ENCODE measurements at places on chromosomes 4 and X.

- DNase-seq = no peak
These were observed 487.3 kb upstream of the EPHA5 start for GRCh38 chr4:66157594-66157993.

GRCh38 chrX:118212817-118213183 is 96.2 kb upstream of the KLHL13 start:
- DNase-seq = no peak

DNA sequence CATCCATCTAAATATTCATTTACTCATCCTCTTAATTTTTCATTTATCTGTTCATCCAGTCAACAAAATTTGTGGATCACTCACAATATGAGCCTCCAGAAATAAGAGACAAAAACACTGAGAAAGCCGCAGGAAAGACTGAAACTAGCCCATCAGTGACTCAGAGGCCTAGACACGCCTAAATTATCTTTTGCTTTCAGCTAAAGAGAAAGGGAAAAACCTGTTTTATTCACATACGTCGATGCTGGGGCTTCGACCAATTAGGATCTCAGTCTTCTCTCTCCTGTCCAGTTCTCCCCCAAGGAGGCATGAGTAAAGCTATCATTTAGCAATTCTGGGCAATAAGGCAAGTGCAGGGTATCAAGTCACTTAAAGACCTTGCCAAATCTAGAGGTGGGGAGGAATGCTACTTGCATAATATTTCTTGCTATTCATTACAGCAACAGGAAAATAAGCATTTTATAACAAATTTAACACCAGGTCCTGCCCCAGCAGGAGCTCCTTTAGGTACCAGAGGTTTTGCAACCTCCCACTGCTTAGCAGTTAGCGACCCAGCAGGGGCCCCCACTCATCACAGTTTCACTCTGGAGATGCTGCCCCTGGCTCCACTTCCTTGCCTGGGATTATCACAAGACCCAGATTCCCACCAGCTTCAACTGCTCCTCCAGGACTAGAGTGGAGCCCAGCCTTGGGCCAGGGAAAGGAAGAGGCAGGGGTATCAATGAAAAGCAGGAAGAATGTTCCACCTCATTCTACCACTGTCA is 30.1 kb upstream of the TMEM154 start:
- no peak for DNase-seq

DNA sequence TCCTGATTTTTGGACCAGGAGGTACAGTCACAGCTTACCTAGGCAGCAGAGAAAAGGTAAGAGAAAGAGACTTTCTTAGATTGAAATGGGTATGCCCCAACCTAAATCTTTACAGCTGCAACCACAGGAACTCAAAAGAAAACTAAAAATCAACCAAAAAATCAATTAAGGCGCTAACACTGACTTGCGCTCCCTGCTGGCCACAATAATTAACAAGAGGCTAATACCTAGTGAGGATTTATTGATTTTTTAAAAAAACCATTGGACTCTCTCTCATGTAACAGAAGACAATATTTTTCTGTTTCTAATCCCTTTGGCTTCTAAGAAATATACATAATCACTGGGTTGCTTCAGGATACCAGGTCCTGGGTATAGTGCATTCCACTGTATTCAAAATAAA is 153.9 kb upstream of the TENM3 start:
- no peak for DNase-seq

DNA sequence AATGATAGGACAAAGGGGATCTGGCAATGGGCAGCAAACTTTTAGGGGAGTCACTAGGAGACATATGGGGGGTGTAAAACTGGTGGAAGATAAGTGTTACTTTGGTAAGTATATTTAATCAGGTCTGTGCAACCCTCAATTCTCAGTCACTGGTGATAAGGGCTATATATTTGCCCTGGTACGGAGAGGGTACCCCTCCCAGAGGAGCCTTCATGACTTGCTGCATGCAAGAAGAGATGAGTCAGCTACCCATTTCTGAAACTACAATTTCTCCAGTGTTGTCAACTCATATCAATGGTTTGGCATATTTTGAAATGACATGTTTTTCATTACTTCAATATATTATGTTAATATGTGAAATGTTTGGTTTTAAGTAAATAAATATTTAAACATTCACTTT is 14.3 kb downstream of the SMARCAD1 start:
- DNase-seq = no peak

DNA sequence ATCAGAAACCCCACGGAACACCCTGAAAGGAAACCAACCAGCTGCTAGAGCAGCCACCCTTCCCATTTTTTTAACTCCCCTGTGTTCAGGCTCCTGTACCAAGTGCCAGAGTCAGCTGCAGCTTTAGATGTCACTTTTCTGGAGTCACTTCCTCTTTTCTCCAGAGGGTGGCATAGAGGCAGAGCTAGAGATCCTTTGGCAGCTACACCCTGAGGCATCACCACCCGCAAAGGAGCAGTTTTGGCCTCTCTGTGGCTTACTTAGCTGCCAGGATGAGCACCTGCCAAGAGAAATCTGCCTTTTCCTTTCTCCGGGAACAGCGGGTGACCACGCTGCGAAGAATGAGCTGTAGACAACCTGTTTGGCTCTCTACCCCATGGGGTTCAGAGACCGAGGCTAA is 58.0 kb upstream of the CHRDL1 start:
- DNase-seq = no peak

DNA sequence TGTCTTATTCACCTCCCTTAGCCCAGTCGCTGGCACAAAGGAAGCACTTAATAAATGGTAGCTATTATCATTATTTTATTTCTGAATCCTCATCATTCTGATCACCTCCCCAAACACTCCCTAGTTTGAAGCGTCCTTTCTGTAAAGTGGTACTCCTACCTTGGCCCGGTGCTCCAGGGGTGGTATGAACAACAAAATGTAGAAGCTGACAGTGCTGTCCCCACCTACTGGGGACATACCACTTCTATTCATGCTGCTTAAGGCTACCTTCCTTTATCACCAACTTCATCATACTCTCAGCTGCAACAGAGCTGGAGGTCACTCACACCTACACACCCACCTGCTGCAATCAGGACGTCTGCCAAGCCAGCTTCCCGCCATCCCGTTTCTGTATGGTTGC is 40.8 kb upstream of the APLN start:
- no peak for DNase-seq

DNA sequence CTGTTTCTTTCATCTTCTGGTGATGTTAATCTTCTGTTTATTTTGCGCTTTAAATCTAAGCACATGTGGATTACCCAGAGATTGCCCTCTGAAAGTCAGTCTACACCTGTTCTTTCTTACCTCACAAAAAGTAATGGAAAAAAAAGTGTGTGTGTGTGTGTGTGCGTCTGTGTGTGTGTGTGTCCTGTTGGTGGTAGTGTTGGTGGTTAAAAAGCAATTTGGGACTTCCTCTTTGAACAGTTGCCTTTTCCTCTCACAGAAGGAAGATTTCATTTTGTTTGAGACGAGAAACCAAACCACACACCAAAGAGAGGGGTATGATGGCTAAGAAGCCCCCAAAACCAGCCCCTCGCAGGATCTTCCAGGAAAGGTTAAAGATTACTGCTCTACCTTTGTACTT is at the start of gene STAP1:
STAP1 (plus strand) TSS at position 235 of the 400 bp plus-strand sequence; CDS start at position 318, 83 bp downstream.
- DNase-seq = no peak

DNA sequence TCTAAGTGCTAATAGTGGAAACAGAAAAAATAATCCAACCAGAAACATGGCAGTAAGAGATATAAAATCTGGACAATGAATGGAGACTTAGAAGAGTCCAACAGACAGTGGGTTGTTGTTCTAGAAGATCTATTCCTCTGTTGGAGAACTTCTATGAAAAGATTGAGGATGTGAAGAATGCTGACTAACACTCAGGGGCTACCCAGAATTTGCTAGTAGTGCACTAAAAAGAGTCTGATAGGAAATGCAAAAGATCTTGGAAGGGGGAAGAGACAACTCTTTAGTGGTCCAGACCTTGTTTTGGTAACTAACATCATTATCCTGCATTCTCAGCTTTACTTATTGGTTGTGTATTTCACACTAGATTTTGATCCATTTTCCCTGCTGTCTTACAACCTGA is 77.9 kb downstream of the SMARCA1 start:
- no peak for DNase-seq

- no peak for DNase-seq
These were observed 30.5 kb upstream of the NSG1 start for GRCh38 chr4:4356106-4357041.

- DNase-seq = no peak
These were observed 348.3 kb downstream of the ARHGAP24 start for GRCh38 chr4:85823295-85823694.

- no peak for DNase-seq
These were observed 141.7 kb downstream of the GPAT3 start for GRCh38 chr4:83677656-83678055.

DNA sequence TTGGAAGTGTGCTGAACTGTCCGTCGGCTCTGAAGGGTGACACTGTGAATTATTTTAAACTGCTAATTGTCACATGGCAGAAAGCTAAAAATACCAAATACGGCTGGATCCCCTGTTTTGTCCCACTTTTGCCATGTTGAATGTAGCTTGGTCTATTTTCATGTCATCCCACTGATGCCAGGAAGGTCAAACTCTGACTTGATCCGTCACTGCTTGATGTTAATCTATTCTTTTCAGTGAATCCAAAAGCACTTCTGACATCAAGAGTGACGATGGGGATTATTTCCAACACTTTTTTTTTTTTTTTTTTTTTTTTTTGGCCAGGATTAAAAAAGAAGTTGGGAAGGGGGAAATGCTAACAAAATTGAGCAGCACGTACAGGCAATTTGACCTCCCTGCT is 734.6 kb upstream of the TENM3 start:
- DNase-seq = no peak

DNA sequence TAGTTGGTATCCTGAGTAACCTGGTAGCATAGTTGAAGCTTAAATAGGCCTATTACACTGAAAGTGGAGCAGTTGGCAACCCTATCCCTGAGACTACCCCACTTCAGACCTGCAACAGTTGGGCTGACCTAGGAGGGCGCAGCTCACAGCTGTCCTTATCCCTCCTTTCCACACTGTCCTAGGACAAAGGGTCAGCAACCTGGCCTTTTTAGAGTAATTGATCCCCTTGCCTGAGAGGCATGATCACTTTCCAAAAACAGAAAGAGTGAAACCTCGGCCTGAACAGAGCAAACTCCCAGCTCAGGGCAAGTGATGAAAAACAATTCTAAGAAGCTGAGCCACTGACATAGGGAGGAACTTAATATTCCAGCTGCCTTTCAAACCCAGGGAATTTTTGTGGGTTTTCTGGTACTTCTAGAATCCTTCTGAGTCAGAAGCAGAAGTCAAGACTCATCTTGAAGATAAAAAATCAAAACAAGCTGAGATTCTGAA is 94.9 kb upstream of the MYOZ2 start:
- DNase-seq = no peak

GRCh38 chr4:174808836-174809235 is 20.2 kb downstream of the GLRA3 start:
- no peak for DNase-seq

GRCh38 chrX:819684-820083 is 189.1 kb downstream of the SHOX start:
- DNase-seq = no peak

GRCh38 chr4:82515705-82516104 is 46.1 kb downstream of the TMEM150C start:
- DNase-seq = no peak

- DNase-seq = no peak
These were observed 1.6 kb downstream of the TSC22D3 start for GRCh38 chrX:107773906-107774435.

DNA sequence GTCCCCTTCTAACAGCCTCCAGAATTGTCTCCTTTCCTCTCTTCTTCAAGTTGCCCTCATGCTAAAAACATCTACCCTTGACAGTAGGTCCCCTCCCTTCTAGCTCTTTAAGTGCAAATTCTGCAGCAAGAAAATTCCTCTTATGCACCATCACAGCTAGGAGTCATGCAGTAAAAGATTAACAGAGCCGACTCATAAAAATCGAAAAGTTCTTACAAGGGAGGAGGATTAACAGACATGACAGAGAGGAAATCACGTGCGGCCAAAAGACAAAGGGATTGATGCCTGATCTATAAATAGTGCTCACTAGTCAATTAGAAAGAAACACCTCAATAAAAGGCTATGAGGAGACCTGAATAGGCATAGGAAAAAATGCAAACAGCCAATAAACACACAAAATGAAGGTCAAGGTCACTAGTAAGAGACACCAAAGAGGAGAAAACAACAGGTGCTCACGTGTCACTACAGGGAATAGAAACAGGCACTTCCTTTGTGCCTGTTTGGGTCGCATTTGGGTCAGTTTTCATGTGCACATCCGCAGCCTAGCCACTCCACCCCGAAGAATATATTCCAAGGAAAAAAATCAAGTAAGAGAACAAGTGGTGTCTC is 3.4 kb downstream of the RNF212 start:
- no peak for DNase-seq

GRCh38 chr4:88870428-88870827 is 172.8 kb upstream of the NAP1L5 start:
- no peak for DNase-seq

GRCh38 chr4:121454251-121454979 is 73.6 kb upstream of the QRFPR start:
- DNase-seq = no peak

GRCh38 chr4:6898763-6899162 is 10.9 kb upstream of the TBC1D14 start:
- DNase-seq = no peak

DNA sequence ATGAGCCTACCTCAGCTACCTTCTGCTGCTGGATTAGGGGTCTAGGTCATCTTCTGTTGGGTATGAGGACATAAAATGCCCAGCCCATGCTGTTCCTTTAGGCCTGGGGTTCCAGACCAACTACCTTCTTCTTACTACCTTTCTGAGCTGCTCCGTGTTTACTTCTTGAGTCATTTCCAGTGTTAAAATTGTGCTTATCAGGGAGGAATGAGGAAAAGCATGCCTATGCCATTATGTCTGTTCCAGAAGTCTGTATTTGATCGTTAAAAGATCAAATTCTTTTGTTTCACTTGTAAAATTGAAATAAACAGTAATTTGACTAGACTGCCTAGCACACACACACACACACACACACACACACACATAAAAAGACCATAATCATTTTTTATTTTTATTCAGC is 1912.7 kb upstream of the TENM3 start:
- no peak for DNase-seq

GRCh38 chrX:74924449-74925224 is 615 bp downstream of the NEXMIF start:
- DNase-seq = peak; percentile 2

GRCh38 chrX:23403849-23404248 is 69.2 kb downstream of the PTCHD1 start:
- no peak for DNase-seq

DNA sequence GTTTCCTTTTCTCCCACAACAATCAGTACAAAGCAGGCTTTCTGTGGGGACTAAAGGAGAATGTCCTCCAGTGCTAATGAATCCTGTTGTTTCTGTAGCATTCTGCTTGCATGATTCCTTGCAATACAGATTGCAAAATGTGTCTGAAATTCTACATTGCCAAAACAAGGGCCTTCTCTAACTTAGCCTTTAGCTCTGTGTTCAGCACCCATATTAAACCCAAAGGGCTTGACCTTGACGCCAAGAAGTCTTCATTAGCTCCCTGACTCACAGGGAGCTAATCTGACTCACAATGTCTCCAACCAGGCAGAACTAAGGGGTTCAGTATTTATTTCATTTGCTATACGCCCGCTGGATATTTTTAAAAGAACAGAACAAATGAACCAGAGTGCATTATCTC is 241.4 kb upstream of the CLNK start:
- DNase-seq = no peak

GRCh38 chr4:109511414-109511813 is 48.6 kb upstream of the MCUB start:
- no peak for DNase-seq

- no peak for DNase-seq
These were observed 58.2 kb downstream of the ZNF827 start for GRCh38 chr4:145880355-145880960.

- DNase-seq = no peak
These were observed 5.0 kb downstream of the RPL36A start for GRCh38 chrX:101395789-101396188.

Data from activated T-cell treated with anti-CD3 and anti-CD28 coated beads for 4 hours (primary cell).